ENCODE measurements at places on chromosomes 16 and 17.

GRCh38 chr17:71461498-71462169 is 659.2 kb upstream of the SOX9 start:
- DNase-seq, result no peak

DNA sequence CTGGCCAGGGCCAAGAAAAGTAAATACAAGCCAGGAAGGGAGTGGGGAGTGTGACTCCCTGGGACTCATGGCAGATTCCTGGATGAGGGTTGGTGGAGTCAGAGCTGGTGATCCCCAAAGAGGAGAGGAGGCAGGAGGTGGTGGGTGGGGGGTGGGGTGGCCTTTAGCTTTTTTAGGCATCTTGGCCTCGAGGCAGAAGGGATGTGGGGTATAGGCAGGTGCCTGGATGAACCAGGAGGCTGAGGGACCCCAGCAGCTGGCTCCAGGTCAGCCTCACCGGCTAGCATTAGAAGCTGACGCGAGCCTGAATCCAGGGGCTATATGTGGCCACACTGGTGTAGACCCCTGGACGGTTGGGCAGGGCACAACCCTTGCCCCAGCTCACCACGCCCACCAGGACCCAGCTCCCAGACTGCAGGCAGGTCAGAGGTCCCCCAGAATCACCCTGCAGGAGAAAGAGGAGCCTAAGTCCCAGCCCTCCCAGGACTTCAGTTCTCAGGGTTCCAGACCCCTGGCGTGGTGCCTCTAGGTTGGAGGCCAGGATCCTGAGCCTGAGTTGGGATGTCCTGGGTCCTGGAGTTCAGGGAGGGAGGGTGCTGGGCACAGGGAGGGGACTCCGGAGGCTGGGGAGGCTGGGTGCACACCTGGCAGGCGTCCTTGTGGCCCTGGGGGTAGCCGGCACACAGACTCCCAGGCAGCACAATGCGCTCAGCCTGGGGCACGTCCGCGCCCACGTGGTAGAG is 2.8 kb downstream of the PRSS33 start:
- DNase-seq, result peak; percentile 64

- DNase-seq, result peak; percentile 79
Observed at GRCh38 chr17:19019041-19019941, 14.7 kb upstream of the FAM83G start.

GRCh38 chr16:85767531-85767930 is 16.6 kb upstream of the C16orf74 start:
- no peak for DNase-seq

DNA sequence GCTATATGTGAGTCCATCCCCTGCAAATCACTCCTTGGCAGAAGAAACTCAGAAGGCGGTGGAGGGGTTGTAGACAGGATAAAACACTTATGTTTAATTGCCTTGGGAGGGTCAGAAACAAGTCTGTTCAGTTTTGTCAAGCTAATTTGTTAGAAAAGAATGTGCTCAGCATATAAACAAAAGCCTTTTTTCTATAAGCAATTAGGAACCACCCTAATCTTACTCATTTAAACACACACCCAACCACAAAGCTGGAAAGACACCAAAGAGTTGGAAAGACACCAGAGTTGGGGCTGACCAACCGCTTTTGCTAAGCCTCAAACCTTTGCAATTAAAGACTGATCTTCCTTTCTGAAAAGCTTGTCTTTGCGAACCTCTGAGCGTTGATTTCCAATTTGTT is 439.2 kb upstream of the ERCC4 start:
- DNase-seq, result no peak

- no peak for DNase-seq
Observed at GRCh38 chr16:56700631-56701030, 18.4 kb downstream of the MT1X start.

- DNase-seq, result no peak
Observed at GRCh38 chr16:59463776-59464175, 729.7 kb upstream of the GOT2 start.

- no peak for DNase-seq
Observed at GRCh38 chr16:31874366-31875111, 932 bp downstream of the ZNF267 start.

GRCh38 chr16:57540906-57541753 is 1.3 kb upstream of the ADGRG5 start:
- peak; percentile 57 for DNase-seq

- peak; percentile 80 for DNase-seq
Observed at GRCh38 chr17:305090-305976, 47.3 kb downstream of the RPH3AL start.

DNA sequence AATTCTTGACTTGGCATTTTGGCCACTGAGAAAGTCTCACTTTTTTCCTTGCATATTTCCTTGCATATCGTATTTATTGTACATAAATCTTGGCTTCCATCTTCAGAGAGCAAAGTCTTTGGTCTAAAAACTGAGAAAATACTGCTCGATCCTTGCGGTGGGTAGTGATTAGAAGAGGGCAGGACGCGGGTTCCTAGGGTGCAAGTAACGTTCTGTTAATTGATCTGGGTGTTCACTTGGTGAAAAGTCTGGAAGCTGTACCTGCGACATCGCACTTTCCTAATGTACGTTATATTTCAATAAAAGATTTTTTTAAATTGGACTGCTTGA is 758 bp upstream of the UBALD2 start:
- DNase-seq, result no peak

GRCh38 chr17:30309591-30309990 is 17.8 kb upstream of the BLMH start:
- no peak for DNase-seq

- DNase-seq, result no peak
Observed at GRCh38 chr16:72588551-72588950, 416.6 kb upstream of the PMFBP1 start.

DNA sequence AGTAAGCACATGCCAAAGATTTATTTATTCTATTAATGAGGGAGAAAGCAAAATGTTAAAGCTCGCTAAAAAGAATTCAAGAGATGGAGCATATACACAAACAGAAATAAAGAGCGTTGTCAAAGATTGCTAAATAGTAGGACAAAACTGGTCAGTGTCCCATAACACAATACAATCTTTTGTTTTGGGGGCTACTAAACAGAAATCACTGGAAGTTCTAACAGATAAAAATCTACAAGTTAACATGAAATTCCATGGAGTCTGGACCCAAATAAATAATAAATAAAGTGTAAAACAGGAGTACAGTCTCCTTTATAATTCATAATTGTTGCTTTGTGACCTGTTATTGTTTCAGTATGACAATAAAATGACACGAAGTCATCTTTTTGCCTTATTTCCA is 115.2 kb upstream of the CNTNAP4 start:
- DNase-seq, result no peak

DNA sequence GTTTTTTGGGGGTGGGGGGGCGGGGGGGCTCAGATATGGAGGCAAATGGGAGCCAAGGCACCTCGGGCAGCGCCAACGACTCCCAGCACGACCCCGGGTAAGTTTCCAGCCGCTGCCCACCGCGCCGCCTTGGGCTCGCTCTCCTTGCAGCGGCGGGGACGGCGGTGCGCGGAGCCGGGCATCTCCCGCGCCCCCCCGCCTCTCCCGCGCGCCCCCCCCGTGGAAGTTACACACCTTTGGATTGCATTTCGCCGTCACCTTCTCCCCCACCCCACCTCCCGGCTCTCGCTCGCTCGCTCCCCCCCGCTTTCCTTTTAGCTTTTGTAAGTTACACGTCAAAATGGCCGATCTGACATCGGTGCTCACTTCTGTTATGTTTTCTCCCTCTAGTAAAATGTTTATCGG is 387 bp downstream of the MSI2 start:
- no peak for DNase-seq

DNA sequence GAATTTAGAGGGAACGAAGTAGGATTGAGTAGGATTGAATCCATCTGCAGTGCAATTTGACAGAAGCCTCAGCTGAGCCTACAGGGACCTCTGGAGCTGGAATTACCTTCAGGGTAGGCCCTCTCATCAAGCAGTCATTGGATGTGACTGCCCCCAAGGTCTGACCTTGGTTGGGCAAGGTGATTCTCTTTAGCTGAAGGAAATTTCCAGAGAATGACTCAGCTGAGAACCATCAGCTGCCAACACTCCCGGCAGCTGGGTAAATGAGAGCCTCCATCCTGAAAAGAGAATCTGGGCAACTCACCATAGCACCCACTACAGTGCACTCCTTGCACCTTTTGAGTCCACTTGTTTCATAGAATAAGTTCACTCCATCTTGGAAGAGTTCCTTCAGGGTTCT is 113.5 kb upstream of the MED13 start:
- DNase-seq, result no peak

GRCh38 chr17:8649157-8650118 is 18.9 kb upstream of the MYH10 start:
- peak; percentile 89 for DNase-seq

- DNase-seq, result peak; percentile 68
Observed at GRCh38 chr17:16971458-16972338, at the start of gene TNFRSF13B. Gene TNFRSF13B (minus strand): TSS chr17:16972118. CDS start chr17:16972075, 43 bp downstream.

- DNase-seq, result peak; percentile 91
Observed at GRCh38 chr17:1562176-1562643, 382 bp downstream of the PITPNA start.

GRCh38 chr17:45021607-45022287 is 29.7 kb downstream of the DCAKD start:
- peak; percentile 91 for DNase-seq

DNA sequence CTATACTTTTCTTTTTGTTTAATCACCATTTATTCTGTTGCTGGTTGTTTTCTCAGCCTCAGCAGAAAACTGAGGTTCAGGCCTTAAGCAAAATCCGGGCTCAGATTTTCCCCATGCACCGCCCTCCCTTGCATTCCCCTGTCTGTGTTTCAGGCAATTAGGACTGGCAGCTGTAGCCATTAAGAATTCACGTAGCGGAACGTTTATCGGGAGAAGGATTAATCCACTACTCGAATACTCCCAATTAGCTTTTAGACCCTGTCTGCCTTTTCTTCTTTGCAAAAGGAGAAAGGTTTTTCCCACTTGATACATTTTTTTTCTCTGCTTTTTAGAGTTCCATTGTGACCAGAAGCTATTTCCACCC is 173.1 kb downstream of the RPTOR start:
- DNase-seq, result no peak

GRCh38 chr17:28344011-28344410 is 8.4 kb downstream of the TNFAIP1 start:
- peak; percentile 66 for DNase-seq

DNA sequence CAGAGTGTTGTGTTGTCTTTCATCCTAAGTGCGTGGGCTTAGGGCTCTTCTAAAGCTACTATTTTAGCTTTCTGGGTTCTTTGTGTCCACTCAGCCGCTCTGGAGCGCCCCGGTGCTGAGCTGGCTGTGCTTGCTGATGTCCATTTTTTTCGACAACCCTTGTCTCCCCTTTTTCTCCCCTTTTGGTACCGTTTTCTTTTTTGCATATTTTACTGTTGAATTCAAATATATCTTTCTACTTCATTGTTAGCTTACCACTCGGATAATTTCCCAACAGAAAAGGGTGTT is 1.2 kb downstream of the SRRM2 start:
- DNase-seq, result peak; percentile 10

DNA sequence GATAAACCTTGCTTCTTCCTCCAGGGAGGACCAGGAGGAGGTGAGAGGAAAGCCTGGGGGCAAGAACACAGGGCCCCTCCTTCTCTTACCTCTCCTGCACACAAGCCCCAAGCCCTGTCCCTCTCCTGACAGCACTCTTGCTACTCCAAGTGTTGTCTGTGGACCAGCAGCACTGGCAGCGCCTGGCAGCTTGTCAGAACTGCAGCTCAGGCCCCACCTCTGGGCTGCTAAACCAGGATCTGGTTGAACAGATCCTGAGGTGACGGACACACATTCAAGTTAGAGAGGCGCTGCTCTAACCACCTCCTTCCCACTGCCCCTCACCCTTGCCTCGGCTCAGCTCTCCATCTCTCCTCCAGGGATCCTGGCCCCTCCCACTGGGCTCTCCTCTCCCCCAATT is 56.5 kb downstream of the SRCIN1 start:
- DNase-seq, result no peak

GRCh38 chr17:9038380-9038779 is 17.1 kb downstream of the NTN1 start:
- no peak for DNase-seq

DNA sequence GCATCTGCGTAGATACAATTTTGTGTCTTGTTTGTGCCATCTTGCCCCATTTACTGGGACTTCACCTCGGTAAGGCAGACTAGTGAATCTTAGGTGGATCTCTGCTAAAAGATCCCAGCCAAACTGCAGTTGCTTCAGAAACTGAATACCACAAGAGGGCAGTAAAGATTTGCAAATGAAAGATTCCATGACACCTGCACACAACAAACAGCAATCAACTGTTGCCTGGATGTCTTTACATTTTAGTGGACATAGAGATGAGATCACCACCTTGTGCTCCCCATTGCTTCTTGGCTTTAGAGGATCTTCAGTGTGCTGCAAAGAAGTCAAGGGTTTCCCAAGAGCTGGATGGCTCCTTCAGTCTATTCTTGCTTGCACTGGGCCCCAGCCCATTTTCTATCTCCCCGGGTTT is 119.2 kb upstream of the CACNG5 start:
- DNase-seq, result no peak

DNA sequence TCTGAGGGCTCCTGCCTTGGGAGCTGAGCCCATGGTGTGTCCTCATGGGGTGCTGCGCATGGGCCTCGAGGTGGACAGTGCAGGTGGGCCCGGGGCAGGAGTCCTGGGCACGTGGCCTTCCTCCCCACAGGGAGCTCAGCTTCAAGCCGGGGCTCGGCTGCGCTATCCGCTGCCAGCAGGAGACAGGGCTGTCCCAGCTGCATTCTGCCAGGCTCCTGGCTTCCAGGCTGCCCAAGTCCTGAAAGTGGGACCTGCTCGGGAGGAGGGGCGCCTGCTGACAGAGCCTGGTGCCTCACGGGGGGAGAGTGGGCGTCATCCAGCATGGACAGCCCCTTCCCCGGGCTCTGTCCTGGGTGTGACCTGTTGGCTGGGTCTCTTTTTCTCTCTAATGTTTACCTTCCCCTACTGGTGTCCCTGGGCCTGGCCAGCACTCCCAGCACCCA is 7.1 kb downstream of the TRAF7 start:
- no peak for DNase-seq
